ENCODE measurements at places on chromosomes 3 and 15.

- peak; percentile 46 for DNase-seq
Observed at GRCh38 chr15:31273258-31273941, 53.2 kb upstream of the KLF13 start.

GRCh38 chr3:13706886-13707285 is 158.0 kb downstream of the FBLN2 start:
- DNase-seq: no peak

GRCh38 chr3:115681736-115682135 is 58.4 kb downstream of the GAP43 start:
- no peak for DNase-seq

DNA sequence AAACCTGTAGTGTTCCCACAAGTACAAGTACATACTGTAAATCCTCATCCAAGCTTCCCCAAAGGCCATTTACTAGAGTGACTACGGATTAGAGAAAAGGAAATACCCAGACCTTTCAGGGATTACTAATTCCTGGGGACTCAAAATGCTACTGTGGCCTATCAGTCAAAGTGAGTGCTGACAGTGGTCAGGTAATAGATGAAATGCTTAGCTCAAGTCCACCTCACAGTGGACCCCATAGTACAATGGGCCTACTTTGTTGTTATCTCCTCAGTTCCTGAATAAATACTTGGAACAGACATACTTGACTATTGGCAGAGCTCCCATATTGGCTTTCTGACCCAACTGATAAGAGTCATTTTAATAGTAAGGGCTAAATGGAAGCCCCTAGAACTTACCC is 61.6 kb downstream of the MAP4 start:
- DNase-seq: no peak

DNA sequence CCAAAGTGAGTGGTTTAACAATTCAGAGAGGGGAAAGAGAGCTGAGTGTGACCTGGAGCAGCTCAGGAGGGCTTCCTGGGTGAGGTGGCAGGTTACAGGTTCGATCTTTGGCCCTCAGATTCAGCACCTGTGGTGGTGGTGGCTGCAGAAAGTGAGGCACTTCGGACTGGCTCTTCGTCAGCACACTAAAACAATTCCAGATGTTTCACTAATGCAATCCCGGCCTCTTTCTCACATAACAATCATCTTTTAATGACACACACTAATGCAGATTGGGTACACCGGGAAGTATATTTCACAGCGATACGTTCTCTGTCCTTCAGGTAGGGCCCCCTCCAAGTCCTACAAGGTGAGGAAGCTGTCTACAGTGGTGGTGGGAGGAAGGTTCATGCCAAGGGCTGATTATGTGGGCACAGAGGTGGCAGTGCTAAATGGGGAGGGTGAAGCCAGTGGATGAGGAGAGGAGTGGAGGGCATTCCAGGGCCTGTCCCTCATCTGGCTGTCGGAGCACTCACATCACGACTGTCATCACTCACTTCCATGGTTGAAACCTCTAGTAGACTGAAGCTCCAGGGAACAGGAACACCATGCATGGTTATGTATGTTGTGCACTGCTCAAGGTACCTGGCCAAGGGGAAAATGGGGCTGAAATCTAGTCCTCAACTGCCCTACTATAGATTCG is 171.1 kb downstream of the RAB11A start:
- DNase-seq: no peak

GRCh38 chr15:69973102-69973714 is 124.5 kb downstream of the TLE3 start:
- DNase-seq: peak; percentile 67

DNA sequence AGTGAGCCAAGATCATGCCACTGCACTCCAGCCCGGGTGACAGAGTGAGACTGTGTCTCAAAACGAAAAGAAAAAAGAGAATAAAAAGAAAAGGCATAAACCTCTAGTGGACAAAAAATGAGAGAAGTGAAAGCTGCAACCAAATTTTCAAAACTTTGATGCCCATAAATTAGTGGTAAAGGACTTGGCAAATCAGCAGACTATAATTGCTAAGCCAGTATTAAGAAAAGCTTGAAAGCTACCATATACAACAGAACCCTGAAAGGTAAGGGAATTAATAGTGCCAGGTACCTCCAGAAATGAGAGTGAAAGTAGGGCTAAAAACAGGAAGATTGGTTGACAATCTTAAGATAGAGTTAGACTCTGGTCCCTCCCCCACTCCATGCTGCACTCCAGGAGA is 32.9 kb upstream of the SLC22A13 start:
- no peak for DNase-seq

GRCh38 chr15:88489321-88489720 is 21.8 kb downstream of the MRPS11 start:
- no peak for DNase-seq

- no peak for DNase-seq
Observed at GRCh38 chr3:47854267-47854666, 51.3 kb downstream of the DHX30 start.

DNA sequence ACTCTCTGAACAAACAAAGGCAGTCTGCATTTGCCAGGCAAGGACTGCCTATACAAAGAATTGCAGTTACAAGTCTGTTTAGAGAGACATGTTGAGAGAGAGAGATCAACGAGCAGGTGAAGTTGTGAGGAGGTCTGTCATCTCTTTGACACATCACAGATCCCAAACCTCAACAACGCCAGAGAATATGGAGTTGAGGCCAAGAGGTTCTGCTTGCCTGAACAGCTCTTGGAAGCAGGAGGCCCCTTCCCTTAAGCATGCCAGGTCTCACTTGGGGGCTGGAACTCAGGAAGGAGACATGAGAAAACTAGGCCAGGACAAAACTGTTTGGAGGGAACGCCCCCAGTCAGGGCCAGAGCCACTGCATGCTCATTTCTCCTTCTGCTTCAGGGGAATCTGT is 22.3 kb upstream of the MUSTN1 start:
- no peak for DNase-seq

DNA sequence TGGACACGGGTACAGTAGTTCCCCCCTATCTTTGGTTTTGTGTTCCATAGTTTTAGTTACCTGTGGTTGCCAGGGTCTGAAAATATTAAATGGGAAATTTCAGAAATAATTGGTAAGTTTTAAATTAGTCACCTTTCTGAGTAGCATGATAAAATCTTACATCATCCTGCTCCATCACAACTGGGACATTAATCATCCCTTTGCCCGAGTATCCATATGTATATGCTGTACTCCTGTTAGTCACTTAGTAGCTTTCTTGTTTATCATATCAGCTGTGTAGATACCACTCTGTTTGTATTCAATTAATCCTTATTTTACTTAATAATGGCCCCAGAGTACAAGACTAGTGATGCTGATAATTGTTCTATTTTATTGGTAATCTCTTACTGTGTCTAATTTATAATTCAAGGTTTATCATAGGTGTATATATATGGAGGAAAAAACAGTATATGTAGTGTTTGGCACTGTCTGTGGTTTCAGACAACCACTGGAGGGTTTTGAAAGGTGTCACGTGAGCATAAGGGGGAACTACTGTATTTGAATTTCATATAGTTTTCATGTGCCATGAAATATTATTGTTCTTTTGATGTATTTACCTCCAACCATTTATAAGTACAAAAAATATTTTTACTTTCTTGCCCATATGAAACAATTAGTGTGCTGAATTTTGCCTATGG is 41.4 kb downstream of the CTDSPL2 start:
- no peak for DNase-seq

DNA sequence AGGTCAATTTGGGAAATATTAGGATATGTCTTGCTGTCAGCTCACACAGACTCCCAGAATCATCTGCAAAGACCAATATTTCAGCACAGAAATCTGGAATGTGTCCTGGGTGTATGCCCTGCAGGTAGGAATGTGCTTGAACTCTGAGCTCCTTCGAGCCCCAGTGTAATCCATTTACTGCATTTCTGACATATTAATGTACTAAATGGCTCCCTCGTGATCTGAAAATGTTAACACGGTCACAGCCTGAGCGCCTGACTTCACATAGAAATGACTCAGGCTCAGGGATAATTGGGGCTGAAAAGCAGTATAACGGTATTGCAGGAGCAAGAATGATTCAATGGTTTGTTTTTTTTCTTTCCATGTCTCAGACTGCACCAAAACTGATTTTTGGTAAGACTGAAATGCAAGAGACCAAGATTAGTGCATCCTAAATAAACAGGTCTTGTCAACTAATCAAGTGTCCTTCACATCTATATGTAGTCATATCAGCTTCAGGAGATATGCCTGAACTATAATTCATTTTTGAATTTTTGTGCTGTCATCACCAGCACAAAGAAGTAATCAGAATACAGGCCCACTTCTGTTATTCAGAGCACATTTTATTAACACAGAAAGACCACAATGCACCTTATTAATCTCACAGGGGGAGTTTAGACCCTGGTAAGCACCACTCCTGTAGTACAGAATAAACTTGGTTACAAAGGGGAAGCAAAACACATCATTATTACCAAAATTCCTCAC is 49.8 kb downstream of the DCLK3 start:
- no peak for DNase-seq

- no peak for DNase-seq
Observed at GRCh38 chr3:43892526-43892925, 201.8 kb downstream of the ABHD5 start.

- DNase-seq: peak; percentile 82
Observed at GRCh38 chr15:78147566-78147965, 1.6 kb upstream of the IDH3A start.

GRCh38 chr3:149536429-149536828 is 61.9 kb downstream of the TM4SF4 start:
- peak; percentile 82 for DNase-seq

GRCh38 chr3:188316723-188317070 is 162.7 kb downstream of the LPP start:
- no peak for DNase-seq

GRCh38 chr15:55151631-55152030 is 45.1 kb downstream of the RSL24D1 start:
- no peak for DNase-seq

DNA sequence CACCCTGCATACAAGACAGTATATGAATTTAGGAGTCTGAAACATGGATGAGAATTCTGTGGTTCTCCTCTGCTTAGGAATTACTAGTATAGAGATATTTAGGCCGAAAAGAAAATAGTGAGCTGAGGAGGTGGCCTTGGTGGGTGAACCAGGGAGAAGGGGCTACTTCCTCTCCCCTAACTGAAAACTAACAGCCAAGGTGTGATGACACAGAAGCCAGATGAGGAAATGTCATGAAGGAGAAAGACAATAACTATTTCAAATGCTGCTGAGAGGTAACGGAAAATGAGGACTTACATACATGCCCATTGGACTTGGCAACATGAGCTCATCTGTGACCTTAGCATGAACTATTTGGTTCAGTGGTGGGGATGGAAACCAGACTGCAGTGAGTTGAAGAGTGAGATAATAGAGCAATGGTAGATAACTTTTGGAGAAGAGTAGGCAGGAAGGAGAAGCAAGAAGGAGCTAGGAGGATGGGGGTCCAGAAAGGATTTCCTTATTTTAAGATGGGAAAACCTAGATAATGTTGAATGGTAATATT is 114.4 kb upstream of the TSPAN3 start:
- DNase-seq: no peak

DNA sequence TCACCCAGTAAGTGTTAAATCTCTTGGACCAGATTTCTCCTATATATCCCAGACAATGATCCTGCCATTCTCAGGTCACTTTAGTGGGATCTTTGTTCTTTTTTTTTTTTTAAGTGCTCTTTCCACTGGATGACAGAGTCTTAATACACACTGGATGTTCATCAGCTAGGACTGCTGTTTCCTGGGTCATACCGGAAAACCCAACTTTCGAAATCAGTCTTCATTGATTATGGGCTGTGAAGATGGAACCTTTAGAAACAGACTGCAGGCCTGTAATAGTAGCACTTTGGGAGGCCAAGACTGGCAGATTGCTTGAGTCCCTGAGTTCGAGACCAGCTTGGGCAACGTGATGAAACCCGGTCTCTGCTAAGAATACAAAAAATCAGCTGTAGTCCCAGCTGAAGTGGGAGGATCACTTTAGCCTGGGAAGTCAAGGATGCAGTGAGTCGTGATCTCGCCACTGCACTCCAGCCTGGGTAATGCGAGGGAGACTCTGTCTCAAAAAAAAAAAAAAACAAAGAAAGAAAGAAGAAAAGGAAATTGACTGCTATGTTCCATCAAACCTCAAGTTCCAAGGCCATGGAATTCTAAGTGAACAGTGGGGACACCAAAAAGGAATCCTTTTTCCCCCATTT is 2.3 kb downstream of the EOGT start:
- DNase-seq: no peak

DNA sequence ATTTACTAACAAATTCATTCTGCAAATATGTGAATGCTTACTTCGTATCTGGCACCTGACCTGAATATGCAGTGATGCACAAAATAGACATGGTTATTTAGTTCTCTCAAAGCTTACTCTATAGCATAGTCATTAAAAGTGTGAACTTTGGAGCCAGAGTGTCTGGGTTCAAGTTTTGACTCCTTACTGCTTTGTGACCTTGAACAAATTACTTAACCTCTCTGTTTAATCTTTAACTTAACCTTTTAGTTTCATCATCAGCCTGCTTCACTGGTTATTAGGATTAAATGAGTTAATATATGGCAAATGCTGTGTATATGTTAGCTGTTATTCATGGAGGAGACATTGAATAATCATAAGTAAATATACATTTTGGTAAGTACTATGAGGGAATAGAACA is 12.1 kb upstream of the MGA start:
- no peak for DNase-seq

DNA sequence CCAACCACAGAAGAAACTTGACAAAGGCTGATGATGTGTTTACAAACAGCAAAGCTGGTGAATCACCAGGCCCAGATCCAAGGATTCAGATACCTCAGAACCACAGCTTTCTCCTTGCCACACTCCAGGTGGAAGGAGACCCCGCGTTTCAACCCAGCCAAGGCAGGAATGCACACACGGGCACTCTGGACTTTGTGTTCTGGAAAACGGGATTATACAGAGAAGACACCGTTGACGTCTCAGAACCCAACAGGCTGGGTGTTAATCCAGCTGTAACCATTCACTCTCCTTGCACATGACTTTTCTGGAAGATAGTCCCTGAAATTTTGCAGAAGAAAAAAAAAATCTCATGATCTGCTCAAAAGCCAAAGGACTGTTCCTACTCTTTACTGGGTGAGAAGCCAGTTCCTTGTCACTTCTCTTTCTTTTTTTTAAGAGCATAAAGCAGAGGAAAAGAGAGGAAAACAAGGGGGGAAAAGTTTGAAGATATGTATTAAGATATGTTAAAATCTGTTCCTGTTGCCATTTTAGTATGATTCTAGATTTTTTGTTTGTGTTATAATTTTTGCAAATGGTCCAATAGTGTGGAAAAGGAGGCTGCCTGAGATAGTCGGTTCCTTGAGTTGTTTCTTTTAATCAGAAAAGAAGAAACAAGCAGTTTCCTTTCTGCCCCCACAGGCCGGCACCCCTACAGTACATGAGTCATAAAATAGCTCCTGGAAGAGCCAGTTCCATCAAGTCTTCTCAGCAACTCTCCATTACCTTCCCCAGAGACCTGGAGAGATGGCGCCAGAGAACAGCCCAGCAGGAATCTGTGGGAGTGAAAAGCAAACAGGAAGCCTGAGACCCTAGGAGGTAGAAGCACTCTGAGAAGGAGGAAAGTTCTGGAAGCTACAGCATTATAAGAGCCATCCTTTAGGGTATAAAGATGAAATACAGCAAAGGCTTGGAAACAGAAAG is 73.1 kb downstream of the RORA start:
- peak; percentile 78 for DNase-seq
